Large intestine (tissue), 12 donors: ENCODE measurements at places on chromosomes 3 and 15. TPM values are rescaled to one million over a fixed set of nuclear protein-coding genes. Genes with fewer than 3 reads are reported as not detected.
A peak's percentile ranks its signal among the peaks of the same experiment; 100 is the strongest.

GRCh38 chr15:68620721-68621527, 42.1 kb downstream of the CORO2B start:
- DNase-seq: peak; percentile 50
- peak overlapping the region; percentile 34 for H3K27ac ChIP-seq
- H3K36me3 ChIP-seq: no peaks in the 10 kb centered on the region
- H3K4me1 ChIP-seq: peaks cover 2% of the 10 kb centered on the region

GRCh38 chr3:191460360-191460759, 603 bp upstream of the PYDC2 start:
- H3K27ac ChIP-seq: no peak overlapping the region
- no peak overlapping the region for H3K4me3 ChIP-seq
- no peaks in the 10 kb centered on the region for H3K27me3 ChIP-seq
- H3K36me3 ChIP-seq: no peaks in the 10 kb centered on the region
- DNase-seq: no peak
- no peaks in the 10 kb centered on the region for H3K4me1 ChIP-seq

DNA sequence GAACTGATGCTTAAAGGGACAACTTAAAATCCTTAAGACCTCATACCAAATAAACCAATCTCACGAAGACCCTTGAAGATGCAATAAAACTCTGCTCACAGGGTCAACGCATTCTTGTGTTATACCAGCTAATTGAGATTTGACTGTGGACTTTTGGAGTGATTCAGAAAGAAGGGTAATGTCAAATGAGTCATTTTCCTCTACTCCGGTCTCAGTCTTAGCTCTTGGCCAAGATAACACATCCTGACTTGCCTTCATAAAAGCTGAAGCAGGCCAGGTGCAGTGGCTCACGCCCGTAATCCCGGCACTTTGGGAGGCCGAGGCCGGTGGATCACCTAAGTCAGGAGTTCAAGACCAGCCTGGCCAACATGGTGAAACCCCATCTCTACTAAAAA, 3.8 kb downstream of the PKM start:
- H3K27me3 ChIP-seq: no peaks in the 10 kb centered on the region
- peaks cover 12% of the 10 kb centered on the region for H3K36me3 ChIP-seq
- peak overlapping the region; percentile 65 for H3K27ac ChIP-seq
- H3K4me1 ChIP-seq: peaks cover 28% of the 10 kb centered on the region
- DNase-seq: peak; percentile 73
- H3K4me3 ChIP-seq: no peak overlapping the region

EPB42 gene
- polyA plus RNA-seq: 2.8 TPM

GRCh38 chr3:196772897-196773296, 33.2 kb downstream of the PAK2 start:
- no peak overlapping the region for H3K4me3 ChIP-seq
- no peaks in the 10 kb centered on the region for H3K4me1 ChIP-seq
- no peak for DNase-seq
- H3K27me3 ChIP-seq: no peaks in the 10 kb centered on the region
- no peak overlapping the region for H3K27ac ChIP-seq
- peaks cover 8% of the 10 kb centered on the region for H3K36me3 ChIP-seq
